ENCODE measurements at places on chromosomes 3 and 15.

- DNase-seq, result peak; percentile 89
Observed at GRCh38 chr3:192887047-192887446, 30.6 kb downstream of the MB21D2 start.

DNA sequence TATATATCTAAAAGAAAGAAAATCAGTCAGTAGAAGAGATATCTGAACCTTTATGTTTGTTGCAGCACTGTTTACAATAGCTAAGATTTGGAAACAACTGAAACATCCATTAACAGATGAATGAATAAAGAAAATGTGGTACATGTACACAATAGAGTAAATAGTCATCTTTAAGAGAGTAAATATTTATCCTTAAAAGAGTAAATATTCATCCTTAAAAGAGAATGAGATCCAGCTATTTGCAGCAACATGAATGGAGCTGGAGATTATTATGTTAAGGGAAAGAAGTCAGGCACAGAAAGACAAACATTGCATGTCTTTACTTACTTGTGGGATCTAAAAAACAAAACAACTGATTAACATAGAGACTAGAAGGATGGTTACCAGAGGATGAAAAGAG lies 197.0 kb upstream of the CBLB start:
- no peak for DNase-seq

DNA sequence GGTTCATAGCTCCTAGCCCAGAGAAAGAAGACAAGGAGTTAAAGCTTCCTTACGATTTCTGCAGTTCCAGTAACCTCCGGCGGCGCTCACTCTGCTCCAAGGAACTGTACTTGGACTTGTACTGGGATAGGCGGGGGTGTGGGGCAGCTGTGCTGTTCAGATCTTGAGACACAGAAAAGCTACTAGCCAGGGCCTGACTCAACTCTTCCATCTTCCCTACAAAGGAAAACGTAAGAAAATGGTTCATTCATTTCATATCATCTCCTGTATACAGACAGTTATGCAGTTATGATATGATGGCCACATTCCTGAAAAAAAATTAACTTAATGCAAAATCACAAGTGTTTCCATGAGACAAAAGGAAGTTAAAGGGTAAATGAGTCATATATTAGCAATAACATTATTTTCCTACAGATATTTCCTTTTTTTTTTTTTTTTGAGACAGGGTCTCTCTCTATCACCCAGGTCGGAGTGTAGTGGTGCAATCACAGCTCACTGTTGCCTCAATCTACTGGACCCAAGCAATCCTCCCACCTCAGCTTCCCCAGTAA lies 4.6 kb downstream of the SNUPN start:
- DNase-seq, result peak; percentile 72

- peak; percentile 49 for DNase-seq
Observed at GRCh38 chr3:179149406-179149867, 1.3 kb downstream of the PIK3CA start.

DNA sequence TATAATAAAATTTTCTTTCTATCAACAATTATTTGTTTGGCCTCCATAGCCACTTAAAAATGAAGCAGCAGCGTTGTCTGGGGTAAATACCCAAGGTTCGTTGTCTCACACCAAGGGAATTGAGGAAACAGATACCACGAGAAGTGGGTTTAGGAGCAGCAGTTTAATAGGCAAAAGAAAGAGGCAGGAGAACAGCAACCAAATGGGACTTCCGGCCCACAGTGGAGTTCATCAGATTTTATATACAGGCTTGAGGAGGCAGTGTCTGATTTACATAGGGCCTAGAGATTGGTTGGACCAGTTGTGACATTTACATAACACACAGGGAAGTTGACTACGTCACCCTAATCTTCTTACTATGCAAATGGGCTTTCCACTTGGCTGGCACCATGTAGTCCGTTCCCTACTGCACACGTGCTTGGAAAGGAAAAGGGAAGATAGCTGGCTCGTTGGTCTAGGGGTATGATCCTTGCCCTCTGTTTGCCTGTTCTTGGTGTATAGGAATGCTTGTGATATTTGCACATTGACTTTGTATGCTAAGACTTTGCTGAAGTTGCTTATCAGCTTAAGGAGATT lies 61.5 kb upstream of the SETMAR start:
- no peak for DNase-seq

DNA sequence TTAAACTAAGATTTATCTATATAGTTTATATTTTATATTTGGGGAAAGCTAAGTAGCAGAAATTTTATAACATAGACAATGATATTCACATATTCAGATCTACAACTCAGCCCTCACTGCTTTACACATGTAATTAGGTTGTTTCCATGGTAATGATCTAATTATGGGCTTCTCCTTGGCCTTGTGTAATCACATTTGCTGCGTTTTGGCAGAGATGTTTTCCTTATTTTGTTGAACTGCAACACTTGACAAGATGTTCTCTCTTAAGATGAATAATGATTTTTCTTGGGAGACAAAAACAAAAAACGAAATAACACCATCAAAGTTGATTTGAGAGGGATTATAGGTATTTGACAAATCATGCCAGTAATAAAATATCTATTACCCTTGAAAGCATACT lies 635.6 kb upstream of the TBL1XR1 start:
- no peak for DNase-seq

DNA sequence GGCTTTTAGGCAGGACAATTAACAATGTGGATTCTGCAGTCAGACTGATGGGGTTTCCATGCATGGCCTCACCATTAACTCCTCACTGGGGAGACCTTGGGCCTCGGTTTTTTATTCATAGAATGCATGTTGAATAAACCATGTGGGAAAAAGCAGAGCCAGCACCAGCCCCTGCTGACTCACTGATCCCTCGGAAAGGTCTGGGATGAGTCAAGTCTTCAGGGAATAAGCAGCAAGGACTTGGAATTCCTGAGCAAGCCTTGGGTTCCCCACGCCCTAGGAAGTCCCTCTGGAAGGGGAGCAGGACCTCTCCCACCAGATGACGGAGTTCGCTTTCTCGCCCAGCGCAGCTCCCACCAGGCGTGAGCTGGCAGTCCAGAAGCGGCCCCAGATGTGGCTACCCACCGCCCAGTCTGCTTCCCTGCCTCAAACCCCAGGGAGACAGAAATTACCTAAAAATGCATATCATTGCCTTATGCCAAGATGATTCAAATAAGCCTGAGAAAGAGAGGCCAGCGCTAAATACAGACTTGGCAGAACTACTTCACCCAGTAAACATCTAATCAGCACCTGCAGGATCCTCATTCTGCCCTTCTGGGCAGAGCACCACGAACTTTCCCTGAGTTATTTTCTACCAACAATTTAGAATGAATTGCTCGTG lies 45.4 kb downstream of the BTD start:
- DNase-seq, result peak; percentile 98

DNA sequence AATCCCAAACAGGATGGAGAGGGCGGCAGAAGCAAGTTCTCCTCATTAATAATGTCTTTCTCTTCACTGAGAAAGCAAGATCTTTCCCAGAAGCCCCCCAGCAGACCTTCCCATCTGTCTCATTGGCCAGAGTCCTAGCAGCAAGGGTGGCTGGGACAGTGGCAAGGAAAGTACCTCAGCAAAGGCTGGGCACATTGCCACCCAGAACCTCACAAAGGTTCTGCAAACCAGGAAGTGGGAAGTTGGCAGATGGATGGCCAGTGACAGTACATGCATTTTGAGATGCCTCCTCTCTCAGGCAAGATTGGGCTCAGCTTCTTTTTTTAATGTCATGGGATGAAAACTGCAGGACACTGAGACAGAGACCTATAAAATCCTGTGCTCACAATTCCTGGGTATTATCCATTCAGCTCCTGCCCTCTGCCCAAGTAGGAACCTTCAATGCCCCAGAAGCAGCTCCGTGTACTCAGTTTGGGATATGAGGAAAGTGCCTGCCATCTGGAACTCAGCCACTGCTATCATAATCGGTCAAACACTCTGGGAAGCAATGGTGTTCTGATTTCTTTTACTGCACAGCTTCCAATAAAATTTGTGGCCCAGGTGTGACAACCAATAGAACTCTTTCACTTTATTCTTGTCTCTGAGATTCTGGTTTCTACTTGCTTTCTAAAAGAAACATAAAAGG lies 25.5 kb downstream of the DPH3 start:
- peak; percentile 37 for DNase-seq

DNA sequence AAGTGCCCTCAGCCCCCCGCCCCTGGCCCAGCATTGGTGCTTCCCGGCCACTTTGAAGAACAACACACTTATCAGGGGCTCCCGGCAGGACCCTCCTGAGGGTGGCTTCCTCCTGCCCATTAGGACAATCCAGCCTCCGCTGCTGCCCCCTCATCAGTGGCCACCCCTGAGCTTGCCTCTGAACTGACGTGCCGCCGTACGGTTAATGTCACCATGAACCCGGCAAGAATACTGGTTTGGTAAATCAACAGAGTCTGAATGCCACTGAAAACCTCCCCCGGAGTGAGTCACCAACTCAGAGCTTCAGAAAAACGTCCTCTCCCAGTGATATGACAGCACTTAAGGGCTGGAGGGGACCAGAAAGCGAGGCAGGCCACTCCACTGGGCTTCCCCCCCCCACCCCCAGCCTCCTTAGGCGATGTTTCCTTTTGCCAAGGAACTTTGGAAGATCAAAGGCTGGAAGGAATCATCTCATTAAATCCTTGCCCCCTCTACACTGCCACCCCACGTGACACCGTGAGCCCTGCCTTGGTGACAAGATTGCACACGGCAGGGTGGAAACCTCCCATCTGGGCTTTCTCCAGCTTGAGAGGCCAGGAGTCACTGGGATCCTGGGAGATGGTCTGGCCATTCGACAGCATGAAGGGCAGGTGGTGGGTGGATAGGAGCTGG lies 142.1 kb downstream of the NUP210 start:
- peak; percentile 52 for DNase-seq

DNA sequence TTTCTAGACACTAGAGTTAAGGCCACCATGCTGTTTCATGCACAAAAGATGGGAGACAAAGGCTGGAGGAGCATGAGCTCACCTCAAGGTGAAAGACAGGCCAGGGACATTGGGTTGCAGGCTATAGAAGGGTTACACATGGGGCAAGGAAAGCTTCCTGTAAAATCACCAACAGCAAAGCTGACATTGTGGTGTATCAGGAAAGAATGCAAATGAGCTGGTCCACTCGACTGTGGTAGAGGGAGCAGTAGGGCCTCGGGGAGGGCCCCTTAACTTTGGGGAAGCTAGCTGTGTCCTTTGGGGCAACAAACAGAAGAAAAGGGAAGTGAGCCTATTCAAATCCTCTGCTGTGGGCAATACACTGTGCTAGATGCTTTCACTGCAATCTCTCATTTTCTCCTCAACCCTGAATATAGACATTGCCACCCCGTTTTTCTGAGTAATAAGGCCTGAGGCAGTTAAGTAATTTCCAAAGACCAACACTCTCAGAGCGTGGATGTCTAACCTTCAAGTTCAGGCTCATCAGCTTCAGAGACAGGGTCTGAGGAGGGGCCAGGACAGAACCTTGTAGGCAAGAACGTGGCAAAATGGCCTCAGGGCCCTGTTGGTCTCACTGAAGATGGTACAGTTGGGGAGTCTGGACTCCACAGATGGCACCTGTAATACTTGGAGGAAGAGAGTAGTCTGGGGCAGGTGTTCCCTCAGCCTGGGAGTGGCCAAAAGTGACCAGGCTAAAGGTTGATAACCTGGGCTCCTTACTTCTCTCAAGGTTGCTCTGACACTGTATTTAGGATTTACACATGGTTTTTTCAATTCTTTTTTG lies 24.1 kb downstream of the CX3CR1 start:
- peak; percentile 38 for DNase-seq

GRCh38 chr15:101522091-101522490 lies 32.6 kb upstream of the PCSK6 start:
- no peak for DNase-seq

DNA sequence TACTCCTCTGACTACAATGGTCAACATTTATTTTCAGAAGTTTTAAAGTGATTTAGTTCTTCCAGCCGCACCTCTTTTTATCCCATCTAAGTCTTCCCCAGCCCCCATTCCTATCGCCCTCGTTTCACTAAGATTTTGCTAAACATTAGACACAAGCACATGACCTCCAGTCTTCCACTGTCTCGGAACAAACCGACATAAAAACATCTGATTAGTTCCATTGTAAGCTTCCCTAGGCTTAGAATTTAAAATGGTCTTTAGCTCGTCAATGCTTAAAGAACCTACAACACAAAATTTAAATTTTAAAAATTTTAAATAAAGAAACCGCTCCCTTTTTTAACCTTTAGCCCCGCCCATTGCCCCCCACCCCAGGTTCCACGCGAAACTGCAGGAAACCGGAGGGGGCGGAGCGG lies 284 bp upstream of the TSC22D2 start:
- DNase-seq, result peak; percentile 78

DNA sequence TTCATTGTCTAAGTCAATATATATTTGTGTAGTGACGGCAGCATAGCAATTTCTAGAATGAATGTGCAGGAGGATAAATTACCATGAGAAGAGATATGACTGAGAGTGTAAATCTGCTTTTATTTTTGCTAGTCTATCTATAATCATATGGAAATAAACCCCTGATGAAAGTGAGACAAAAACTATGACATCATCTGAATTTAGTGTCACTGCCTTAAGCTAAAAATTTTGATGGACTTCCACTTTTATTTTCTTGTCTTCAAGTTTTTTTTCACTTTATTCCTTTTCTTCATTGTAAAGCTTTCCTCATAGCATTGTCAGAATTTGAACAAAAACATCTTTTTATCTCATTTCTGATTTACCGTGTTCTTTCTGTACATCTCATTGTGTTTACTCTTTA lies 242.0 kb downstream of the CHST2 start:
- no peak for DNase-seq

DNA sequence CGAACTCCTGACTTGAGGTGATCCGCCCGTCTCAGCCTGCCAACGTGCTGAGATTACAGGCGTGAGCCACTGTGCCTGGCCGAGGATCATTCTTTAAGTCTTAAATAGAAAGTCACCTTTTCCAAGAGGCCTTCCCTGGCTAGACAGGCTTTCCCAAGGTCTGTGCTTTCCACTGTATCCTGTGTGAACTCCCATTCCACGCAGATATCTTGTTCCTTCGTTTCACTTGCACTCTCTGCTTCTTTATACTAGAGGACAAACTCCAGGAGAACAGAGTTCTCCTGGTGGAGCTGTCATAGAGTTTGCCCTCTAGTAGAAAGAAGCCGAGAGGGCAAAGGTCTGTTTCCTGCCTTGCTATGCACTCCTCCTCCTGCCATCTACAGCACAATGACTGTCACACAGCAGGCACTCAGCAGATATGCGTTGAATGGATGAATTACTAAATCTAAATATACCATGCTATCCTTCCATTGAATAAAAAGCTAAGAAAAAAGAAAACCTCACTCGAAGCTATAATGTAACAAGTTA lies 211.2 kb downstream of the FOXP1 start:
- no peak for DNase-seq

DNA sequence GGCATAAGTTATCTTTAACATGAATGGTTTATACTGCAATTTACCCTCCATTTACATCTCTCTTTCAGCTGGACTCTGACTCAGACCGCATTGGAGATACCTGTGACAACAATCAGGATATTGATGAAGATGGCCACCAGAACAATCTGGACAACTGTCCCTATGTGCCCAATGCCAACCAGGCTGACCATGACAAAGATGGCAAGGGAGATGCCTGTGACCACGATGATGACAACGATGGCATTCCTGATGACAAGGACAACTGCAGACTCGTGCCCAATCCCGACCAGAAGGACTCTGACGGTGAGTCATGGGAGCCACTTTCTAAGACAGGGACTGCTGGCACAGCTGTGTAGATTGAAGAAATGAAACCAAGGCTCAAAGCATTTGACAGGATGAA lies 11.6 kb downstream of the THBS1 start:
- peak; percentile 82 for DNase-seq
